Activated T-cell treated with anti-CD3 and anti-CD28 coated beads, Interleukin-2, amount 50 U/mL, for 48 hours (primary cell): ENCODE measurements at places on chromosomes 5 and 9.

GRCh38 chr5:99453196-99453595 is 524.4 kb upstream of the CHD1 start:
- DNase-seq = no peak

DNA sequence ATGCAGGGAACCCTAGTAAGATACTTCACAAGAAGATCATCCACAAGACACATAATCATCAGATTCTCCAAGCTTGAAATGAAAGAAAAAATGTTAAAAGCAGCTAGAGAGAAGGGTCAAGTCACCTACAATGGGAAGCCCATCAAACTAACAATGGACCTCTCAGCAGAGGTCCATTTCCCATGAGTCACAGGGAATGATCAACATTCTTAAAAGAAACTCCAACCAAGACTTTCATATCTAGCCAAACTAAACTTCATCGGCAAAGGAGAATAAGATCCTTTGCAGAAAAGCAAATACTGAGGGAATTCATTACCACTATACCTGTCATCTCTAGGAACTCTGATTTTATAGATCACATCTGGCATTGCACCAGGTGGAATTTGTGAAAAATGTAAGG is 52.9 kb upstream of the SPATA31E1 start:
- DNase-seq = no peak

DNA sequence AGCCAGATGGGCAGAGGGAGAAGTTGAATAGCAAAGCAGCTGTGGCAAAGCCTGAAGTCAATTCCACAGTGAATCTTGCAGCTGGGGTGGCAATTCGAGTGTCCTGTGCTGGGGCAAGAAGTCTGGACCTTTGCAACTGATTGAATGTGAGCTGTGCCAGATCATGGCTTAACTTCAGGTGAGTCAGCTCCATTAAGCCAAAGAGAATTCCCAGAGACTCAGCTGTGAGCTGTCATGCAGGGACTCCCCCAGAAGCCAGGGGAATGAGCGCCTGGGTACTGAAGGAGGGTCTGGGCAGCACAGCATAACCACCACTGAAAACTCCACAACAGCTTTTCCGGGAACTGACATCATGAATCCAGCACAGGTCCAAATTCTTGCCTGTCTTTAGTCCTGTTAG is 153.5 kb upstream of the TRPC7 start:
- DNase-seq = no peak

- DNase-seq = no peak
Measured at GRCh38 chr5:14265570-14265969, 122.4 kb downstream of the TRIO start.

- no peak for DNase-seq
Measured at GRCh38 chr5:112221128-112221527, 197.9 kb downstream of the EPB41L4A start.

DNA sequence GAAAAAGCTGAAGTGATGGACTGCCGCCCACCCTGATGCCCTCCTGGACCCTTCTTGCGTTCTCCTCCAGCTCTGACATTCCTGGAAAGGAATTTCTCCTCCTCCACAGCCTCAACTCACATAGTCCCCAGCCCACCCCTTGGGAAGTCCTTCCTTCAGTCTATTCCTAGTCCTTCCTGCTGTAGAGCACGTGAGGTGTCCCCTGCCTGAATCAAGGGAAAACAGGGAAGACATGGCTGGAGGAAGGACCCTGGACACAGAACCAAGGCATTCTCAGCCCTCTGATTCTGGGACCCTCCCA is 3.7 kb downstream of the ARID3C start:
- no peak for DNase-seq
